SK-N-SH (cell line): ENCODE measurements at places on chromosomes 1 and 21. TPM values are rescaled to one million over a fixed set of nuclear protein-coding genes. Genes with fewer than 3 reads are reported as not detected.

GRCh38 chr1:94636624-94637023, 95.1 kb upstream of the F3 start:
- no peak for DNase-seq

- no peak for DNase-seq
Measured at GRCh38 chr1:166852918-166853317, 13.6 kb downstream of the POGK start.

GRCh38 chr1:245245021-245245667, 90.4 kb downstream of the KIF26B start:
- no peak for DNase-seq

- DNase-seq: no peak
Measured at GRCh38 chr1:9901148-9902059, 8.7 kb downstream of the CTNNBIP1 start.

GRCh38 chr1:61184040-61184713, 101.8 kb downstream of the NFIA start:
- peak; percentile 25 for DNase-seq

DNA sequence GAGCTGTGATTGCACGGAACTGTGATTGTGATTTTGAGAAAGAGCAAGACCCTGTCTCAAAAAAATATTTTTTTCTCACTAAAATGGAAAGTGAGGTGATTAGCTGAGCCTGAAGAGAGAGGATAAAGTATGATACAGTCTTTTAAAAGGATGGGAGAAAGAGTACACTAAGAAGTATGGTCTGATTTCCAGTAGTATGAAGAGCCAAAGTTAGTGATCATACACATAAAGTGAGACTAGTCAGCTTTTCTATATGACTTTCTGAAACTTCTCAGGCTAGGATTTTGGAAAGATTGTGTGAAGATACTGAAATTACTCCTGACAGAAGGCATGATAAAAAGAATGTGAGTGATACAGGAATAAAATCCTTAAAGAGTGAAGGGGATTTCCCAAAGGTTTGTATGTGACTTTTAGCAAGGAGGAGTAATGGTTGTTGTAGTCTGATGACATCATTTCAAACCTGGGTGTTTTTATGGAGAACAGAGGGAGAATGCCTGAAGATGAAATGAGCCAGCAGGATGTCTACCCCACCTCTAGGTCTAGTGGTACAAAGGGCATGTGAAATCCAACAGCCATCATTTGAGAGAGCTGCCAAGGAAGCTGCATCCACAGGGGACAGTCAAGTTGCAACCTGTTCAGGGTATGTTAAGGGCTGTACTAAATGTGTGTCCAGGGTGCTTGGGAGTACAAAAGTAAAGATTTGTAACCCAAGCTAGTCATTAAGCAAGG, 157.7 kb downstream of the PIK3R3 start:
- no peak for DNase-seq

DNA sequence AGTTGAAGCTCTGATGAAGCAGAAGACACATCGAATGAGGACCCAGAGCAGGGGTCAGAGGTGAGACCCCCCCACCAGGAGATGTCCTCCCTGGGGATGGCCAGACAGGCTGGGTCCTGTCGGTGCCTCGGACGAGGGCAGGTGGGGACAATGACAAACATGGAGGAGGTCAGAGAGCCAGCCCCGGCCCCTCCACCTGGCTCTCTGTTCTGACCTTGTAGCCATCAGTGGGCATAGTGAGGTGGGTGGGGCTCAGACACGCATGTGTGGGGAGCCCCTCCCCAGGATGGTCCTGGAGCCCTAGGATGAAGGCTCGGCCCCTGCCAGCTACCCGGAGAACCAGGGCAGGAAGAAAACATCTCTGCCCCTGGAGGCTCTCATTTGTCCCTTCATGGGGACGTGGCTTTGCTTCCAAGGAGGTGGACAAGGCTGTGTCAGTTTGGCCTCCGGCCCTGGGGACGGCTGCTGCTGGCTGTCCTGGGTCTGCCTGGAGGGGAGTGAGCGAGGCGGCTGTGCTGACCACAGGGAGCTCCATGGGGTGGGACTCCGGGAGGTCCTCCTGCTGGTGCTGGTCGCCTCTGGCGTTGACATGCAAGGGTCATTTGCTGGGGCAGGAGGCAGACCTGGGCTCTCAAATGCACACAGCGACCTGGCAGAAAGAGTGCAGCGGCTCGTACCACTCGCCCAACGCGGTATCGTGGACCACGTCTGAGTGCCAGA, 2.6 kb downstream of the KRTAP10-6 start:
- DNase-seq: no peak

DNA sequence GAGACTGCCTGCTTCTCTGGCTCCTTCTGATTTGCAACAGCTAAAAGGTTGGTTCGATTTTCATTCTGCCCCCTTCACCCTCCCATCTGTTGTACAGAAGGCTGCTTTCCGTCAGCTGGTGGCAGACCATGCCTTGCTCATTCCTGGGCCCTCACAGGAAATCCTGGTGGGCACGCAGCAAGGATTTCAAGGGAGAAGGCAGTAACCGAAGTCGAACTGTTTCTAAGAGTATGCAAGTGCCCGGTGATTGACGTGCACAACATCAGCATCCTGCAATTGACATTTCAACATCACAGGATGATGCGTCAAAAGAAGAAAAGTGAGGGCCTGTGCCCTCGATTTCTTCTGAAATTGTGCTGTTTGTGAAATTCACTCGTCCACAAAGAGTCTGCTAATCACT, 83.8 kb downstream of the PLPP3 start:
- DNase-seq: no peak

DNA sequence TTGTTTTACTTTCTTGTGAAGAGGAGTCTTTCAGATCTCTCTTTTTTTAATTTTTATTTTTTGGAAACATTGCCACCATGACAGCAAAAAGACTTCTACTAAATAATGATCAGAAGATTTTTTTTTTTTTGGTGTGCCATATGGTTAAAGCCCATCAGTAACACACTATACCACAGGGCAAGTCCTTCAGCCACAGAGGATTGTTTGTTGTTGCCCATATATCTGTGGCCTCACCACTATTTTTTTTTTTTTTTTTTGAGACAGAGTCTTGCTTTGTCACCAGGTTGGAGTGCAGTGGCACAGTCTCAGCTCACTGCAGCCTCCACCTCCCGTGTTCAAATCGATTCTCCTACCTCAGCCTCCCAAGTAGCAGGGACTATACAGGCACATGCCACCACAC, 29.2 kb downstream of the UAP1 start:
- DNase-seq: no peak

DNA sequence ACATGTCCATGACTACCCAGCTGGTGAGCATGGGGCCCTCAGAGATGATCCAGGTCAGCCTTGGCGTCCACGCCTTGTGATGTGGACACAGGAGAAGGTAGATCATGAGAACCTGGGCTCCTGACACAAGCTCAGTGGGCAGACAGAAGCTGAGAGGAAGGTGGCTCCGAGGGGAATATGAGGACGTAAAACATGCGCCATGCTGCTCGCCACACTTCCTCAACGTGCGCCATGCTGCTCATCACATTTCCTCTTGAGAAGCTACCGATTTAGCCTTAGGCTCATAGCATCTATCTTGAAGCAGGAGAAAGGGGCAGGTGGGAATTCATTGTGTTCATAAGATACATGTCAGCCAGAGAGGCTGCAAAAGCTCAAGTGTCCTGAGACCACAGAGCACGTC, 176.9 kb downstream of the KAZN start:
- no peak for DNase-seq

GRCh38 chr21:37659874-37660273, 256.4 kb downstream of the KCNJ6 start:
- no peak for DNase-seq

- DNase-seq: peak; percentile 90
Measured at GRCh38 chr1:67832737-67833601, at the start of gene GNG12. Gene GNG12, minus strand, starts transcription at chr1:67833467. Its CDS starts 125,781 bp downstream, at chr1:67707686.

GRCh38 chr1:187794561-187794960, 965.8 kb downstream of the PLA2G4A start:
- no peak for DNase-seq

DNA sequence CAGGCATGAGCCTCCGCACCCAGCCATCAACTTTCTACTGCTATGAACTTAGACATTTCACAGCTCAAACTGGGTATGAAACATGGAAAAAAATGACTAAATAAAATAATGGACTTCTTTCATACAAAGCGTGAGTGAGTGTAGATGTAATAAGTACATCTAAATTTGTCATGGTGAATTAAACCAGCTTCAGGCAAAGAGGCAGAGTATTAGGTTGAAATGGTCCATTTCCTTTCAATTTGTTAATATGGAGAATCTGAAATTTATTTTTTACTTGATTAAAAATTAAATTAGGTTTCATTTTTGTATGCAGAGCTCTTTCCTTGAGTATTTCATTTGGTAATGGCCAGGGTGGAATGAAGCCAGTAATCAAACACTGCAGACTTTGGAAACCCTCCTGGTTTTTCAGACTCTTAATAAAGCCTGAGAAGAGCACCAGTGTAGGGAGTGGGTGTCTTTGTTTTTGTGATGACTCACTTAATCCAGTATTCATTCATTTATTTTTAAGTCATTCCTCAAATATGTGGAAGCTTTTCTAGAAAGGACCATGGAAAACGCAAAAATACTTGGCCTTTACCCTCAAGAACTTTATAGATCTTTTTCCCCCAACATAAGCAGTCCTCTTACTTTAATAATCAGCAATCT, 49.2 kb downstream of the ALG14 start:
- no peak for DNase-seq

DNA sequence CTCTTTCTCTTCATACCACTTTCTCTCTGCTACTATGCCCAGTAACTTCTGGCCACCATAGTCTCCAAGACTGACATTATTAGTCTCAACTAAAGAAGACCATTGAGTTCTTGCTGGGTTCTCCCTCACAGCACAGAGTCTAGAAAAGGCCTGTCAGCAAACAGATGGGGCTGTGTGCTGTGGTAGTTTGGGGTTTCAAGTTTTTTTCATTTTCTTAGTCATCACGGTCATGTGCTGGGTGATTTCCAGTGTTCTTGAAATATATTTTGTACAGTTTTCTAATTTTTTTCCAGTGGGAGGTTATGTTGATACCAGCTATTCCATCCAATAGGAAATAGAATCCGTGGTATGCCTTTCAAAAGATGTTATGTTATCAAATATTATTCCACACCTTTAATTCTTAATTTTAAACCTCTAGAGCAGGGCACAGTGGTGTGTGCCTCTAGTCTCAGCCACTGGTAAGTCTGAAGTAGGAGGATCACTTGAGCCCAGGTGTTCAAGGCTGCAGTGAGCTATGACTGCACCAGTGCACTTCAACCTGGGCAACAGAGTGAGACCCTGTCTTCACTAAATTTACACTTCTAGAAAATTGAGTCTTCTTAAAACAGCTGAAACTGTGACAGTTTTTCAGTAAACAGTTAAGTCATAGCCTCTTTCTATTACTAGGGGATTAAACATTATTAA, 8.3 kb downstream of the CFHR2 start:
- no peak for DNase-seq

DNA sequence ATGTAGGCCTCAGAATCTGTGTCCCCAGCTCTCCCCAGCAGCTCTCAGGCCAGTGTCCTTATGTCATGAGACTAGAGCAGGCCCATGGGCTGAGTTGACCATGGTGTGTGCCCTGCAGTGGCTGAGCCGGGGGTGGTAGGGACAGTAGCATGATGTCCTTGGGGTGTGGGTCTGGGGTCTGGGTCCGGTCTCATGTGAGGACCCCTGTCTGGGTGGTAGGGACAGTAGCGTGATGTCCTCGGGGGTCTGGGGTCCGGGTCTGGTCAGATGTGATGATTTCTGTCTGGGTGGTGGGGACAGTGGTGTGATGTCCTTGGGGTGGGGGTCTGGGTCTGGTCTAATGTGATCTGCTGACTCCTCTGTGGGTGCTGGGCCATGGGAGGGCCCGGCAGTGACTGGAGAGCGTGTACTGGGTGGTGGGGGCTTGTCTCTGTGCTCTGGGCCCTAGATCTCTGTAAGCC, 64.5 kb downstream of the OBSCN start:
- peak; percentile 25 for DNase-seq

DNA sequence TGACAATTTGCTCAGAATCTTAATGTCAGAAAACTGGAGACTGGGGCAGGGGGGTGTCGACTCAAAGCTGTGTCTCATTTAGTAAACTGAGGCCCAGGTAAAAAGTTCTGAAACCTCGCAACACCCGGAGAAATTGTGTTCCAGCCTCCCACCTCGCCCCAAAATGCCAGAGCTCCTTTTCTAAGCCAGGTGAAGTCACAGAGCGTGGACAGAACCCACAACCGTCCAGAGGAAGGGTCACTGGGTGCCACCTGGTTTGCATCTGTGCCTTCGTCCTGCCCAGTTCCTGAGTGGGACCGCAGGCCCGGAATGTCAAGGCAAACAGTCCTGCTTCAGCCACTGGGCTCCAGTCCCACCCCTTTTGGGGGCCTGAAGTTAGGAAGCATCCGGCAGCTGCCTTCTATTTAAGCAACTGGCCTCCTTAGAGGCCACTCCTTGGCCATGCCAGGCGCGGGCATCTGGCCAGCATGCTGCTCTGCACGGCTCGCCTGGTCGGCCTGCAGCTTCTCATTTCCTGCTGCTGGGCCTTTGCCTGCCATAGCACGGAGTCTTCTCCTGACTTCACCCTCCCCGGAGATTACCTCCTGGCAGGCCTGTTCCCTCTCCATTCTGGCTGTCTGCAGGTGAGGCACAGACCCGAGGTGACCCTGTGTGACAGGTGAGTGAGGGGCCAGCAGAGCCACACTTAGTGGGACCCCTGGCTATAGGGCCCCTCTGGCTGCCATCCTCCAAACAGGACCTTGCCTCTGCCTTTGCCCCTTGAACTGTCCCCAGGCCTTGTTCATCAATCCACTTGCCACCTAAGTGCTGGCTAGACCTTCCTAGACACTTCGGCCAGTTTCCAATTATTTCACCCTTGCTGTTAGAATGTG, at the start of gene TAS1R1:
Gene TAS1R1 (plus strand): TSS at position 401 of the 872 bp plus-strand sequence. CDS start 67 bp downstream, at position 468.
- no peak for DNase-seq

DNA sequence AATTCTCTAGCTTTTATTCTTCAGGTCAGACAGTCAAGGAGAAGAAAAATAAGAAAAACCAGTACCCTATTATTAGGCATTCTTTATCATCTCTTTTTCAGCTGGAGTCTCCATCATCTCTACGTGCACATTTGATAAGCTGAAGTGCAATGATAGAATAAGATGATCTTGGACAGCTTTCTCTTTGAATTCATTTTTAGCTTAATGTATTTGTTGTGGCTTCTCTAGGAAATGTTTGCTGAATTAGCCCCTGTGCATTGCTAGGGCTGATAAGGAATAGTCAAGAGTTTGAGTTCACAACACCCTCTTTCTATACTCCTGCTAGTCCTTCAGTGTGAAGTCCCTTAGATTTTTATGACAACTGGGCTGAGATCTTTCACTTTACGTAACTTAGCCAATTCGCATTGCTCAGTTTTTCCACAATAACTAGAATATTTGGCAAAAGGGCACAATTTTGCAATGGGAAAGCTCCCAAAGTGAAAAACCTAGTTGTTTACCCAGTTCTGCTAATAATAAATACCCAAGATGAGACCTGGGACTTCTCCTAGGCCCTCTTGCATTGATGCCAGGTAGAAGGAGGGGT, 7.0 kb upstream of the KCNJ15 start:
- DNase-seq: no peak

GRCh38 chr1:28369371-28370238, at the start of gene PHACTR4:
Gene PHACTR4, plus strand, starts transcription at chr1:28369740. Its CDS starts 37,708 bp downstream, at chr1:28407448.
- peak; percentile 97 for DNase-seq

HTR6 gene
- polyA plus RNA-seq: 0.05 and 0.10 TPM in 2 replicates

OR6Y1 gene
- polyA plus RNA-seq: not detected in 2 replicates

NSUN4 gene
- polyA plus RNA-seq: 14.7 and 18.8 TPM in 2 replicates

DNAJC6 gene
- 1.9 and 2.5 TPM in 2 replicates for polyA plus RNA-seq
